ENCODE measurements at places on chromosomes 1 and 21. TPM values are rescaled to one million over a fixed set of nuclear protein-coding genes. Genes with fewer than 3 reads are reported as not detected.

GRCh38 chr1:197844651-197845050, 57.8 kb upstream of the C1orf53 start:
- DNase-seq, result no peak

GRCh38 chr1:153384958-153385580, 5.8 kb downstream of the S100A8 start:
- no peak for DNase-seq

- DNase-seq, result no peak
Observed at GRCh38 chr1:25624156-25624555, 7.6 kb downstream of the MAN1C1 start.

GRCh38 chr1:53683986-53684740, 54.8 kb downstream of the GLIS1 start:
- no peak for DNase-seq

GRCh38 chr1:155729031-155729898, 40.4 kb downstream of the DAP3 start:
- peak; percentile 84 for DNase-seq

DNA sequence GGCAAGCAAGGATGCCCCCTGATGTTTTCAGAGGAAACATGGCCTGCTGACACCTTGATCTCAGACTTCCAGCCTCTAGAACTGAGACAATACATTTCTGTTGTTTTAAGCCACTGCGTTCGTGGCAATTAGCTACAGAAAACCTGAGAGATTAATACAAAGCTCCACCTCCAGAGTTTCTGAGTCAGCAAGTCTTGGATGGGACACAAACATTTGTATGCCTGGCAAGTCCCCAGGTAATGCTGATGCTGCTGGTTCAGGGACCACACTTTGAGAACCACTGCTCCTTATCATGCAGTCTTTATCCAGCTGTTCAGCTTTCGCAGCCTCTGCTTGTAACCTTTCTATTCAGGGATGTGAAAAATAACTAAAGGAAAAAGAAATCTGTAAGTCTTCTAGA, 565.7 kb upstream of the PLXNA2 start:
- DNase-seq, result no peak

DNA sequence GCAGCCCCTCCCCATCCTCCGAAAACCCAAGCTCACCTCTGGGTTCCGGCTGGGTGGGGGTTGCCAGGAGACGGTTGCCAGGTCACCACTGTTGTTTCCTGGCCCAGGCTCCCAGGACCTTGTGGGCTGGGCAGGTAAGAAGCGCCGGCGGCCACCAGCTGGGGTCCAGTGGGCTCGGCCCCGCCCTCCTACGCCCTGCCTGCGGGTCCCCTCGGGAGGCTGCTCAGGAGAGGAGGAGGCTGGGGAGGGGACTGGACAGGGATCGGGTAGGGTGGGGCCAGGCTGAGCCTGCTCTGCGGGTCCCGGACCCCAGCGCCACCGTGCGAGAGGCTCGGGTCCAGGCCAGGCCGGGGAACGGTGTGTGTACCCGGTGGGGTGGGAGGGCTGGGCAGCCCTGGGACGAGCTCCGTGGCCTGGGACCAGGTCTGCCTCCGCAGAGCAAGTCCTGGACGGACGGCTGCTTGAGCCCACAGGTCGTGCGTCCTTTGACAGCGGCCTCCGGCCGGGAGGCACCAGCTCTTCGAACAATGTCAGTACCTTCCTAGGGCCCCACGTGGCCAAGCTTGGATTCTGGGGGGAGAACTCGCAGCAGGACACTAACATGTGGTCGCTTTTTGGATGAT, at the start of gene TTLL10:
Gene TTLL10 (plus strand): TSS at position 88 of the 623 bp plus-strand sequence. CDS start 5,336 bp downstream, outside the sequence.
- no peak for DNase-seq

The CAPZB gene
- 165 TPM for total RNA-seq

The SLC5A9 gene
- total RNA-seq, result 20.9 TPM

The PRELP gene
- 0.84 TPM for total RNA-seq

The OR10J1 gene
- not detected for total RNA-seq

The EVI5 gene
- 29.0 TPM for total RNA-seq

The WLS gene
- total RNA-seq, result 115 TPM
